ENCODE measurements at places on chromosomes 5 and 9.

DNA sequence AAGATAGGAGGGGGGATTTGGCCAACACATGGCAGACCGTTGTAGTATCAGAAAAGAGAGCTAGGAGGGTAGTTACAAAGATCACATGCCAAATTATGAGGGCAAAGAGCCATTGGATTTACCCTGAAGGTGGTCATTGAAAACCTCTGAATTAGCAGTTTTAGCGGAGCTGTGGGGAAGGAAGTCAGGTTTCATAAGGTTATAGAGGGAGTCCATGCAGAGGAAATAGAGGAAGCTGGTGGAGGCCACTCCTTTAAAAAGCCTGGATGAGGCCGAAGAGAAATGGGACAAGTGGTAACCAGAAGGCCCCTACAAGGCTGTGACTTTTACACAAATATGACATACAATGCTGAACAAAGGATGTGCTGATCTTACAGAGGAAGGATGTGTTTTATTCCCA lies 13.2 kb downstream of the DOCK8 start:
- DNase-seq = no peak

DNA sequence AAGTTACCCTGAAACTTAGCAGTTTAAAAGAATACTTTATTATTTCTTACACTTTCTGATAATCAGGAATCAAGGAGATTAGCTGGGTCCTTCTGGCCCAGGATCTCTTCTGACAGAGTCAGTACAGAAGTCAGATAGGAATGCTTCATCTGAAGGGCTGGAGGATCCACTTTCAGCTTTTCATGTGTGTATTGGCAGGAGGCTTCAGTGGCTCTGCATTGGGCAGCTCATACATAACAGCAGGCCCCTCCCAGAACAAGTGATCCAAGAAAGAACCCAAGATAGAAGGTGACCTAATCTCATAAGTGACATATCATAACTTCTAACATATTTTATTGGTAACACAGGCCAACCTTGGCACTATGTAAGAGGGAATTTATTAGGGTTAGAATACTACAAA lies 258.4 kb downstream of the HCN1 start:
- DNase-seq = no peak

GRCh38 chr5:57175551-57176309 lies 1.9 kb downstream of the GPBP1 start:
- peak; percentile 49 for DNase-seq

DNA sequence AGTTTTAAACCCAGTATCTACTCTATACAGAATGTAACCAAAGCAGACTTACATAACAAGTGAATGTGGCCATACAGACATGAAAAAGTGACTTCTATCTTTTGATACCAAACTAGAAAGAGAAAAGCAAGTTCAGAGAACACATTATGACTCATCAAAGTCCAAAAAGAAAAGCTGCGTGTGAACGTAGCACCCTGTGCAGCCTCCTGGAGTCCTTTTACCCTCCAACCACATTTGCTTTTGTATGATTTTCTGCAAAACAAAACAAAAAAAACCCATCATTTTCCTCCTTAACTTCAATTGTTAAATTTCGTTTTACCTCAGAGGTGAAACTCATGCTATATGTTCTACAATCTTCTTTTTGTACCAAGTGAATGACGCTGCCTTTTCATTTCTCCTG lies 2.8 kb upstream of the SMARCA2 start:
- no peak for DNase-seq

DNA sequence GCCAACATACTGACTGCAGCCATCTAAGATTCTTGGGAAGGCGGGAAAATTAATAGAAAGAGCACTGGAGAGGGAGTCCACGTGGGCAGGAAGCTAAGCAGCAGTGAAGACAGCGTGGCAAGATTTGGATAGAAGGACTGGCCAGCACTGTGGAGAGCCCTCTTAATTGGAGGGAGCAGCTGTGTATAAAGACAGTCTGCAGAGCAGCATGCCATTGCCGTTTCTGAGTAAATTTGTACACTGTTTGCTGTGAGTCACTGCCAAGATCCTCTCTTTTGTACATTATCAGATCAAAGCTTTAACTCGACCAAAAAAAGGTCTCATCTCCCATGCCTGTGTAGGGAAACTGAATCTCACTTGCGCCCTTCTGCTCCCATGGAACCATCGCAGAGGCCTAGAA lies 45.3 kb downstream of the INSYN2B start:
- DNase-seq = peak; percentile 28

- no peak for DNase-seq
Measured at GRCh38 chr5:6194906-6195612, 183.3 kb downstream of the MED10 start.

- DNase-seq = peak; percentile 80
Measured at GRCh38 chr5:81768935-81769452, 18.1 kb upstream of the SSBP2 start.

GRCh38 chr9:70411121-70411929 lies 3.1 kb downstream of the KLF9 start:
- peak; percentile 78 for DNase-seq

DNA sequence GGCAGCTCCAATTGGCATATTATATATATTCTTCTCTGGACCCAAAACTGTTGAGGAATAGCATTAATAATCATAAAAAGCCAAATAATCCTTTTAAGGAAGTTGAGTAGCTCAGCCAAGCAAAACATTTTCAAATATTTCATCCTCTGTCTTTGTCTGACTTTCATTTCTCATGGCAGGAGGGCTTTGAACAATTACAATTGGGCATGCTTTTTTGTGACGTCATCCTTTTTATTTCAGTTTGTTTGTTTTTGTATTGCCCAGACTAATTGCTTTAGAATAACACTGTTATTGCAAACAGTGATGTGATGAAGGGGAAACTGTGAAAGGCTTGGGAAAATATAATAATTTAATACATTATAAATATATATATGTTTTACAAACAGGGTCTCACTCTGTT lies 65.2 kb upstream of the MAP1B start:
- peak; percentile 22 for DNase-seq

DNA sequence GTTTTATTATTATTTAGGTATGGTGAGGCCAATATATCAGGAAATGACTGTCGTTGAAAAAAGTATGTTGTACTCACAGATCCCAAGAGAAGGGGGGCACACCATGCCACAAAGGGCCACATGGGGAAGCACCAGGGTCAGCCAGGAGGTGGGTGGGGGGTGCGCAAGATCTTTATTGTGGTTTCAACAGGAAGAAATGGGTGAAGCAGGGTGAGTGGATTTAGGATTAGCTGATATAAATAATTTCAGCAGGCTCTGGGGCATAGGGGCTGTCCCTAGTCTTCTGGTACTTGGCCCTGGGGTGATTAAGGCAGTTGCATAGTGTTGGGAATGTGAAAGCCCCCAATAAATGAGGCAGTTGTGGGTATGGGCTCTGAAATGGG lies 8.6 kb downstream of the PDCD1LG2 start:
- no peak for DNase-seq

- no peak for DNase-seq
Measured at GRCh38 chr5:134917070-134917815, 12.3 kb downstream of the PCBD2 start.

GRCh38 chr9:18596920-18597319 lies 123.0 kb downstream of the ADAMTSL1 start:
- DNase-seq = peak; percentile 34

- no peak for DNase-seq
Measured at GRCh38 chr5:131757830-131758519, 38.8 kb downstream of the FNIP1 start.

DNA sequence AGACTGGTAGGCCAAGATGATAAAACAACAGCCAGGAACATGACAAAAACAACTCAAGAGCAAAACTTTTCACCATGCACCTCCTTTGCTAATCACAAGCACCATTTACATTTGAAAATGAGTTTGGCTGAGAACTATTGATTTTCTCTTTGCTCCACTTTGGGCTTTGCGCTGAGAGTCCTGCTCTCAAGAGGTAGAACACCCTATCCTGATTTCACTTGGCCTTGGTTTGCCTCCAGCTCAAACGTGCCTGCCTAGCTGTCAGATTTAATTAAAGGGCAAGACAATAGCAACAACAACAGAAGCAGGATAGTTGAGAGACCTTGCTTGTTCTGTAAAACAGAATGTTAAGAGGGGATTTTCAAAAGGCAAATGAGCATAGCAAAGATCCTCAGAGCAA lies 128.2 kb upstream of the ASTN2 start:
- DNase-seq = no peak

DNA sequence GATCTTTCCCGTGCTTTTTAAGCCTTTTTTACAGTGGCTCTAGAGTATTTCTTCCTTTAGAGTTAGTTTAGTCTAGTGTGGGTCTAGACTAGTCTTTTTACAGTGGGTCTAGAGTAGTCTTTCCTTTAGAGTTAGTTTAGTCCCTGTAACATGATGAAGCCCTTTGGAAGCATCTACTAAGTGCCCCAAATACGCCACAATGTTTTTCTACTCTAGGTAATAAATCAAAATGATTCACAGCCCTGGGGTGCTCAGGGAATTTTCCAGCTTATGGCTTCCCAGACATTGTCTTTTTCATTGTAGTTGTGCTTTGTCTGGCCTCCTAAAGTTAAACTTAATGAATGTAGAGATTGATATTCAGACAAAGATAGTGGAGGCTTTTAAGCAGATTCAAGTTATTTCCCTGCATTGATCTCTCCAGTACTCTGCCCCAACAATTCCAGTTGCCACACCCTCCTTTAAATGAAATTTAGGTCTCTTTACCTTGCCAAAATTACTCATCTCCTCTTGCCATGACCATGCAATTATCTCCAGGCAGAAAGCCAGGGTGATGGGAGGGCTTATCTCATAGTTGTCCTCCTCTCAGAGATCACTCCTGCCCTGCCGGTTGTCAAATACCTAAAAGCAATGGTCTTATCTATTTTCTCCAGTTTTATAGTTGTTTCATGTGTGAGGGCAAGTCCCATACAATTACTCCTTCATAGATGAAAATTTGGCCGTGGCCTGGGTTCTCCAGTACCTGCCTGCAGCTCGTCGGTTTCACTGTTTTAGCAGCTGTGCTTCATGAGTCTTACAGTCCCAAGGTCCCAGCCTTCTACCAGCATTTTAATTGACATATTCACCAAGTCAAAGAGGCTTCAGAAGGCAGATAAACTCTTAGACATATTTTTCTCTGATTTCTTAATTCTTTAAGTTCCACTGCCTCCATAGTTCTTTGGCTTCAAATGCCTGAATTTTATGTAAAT lies 794.0 kb upstream of the COX7C start:
- no peak for DNase-seq

GRCh38 chr9:114247491-114247890 lies 75.4 kb upstream of the ORM1 start:
- no peak for DNase-seq

DNA sequence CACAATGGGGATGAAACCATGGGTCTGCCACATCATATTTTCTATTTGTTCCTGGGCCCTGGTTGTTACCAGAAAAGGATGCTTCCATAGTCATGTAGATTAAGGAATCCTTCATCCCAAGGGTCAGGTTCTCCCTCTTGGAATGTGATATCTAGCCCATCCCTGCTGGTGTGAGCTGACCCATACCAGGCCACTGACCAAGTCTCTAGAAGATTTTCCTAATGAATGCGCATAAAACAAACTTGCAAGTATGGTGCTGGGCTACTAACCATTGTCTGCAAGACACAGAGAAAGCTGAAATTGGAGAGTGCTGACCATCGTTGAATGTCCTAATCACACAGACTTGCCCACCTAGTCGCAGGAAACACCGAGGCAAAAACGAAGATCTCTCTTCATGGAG lies 972.6 kb downstream of the EFNA5 start:
- DNase-seq = no peak

DNA sequence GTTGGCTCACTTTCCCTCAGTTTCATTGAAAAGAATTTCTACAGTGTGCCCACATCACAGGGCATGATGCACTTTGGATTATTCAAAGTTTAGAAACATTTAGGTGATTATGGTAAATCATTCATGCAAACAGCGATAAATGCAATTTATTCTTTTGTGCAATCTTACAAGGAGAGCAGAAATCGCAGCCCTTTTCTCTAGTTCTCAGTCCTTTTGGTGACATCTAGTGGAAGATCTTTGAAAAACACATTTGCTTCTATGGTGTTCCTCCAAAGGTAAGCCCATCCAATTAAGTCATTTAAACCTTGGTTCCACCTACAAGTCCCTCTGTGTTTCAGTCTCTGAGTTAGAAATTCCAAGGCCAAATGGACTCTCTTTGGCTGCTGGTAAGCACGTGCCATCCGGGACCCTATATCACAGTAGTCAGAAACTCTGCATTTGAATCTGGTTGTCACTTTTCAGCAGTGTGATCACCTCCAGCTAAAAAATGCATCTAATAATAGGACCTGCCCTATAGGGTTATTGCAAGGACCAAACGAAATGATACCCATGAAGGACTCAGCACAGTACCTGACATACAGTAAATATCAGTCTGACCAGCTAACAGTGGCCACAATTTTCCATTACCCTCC lies 66.4 kb downstream of the MACROH2A1 start:
- DNase-seq = peak; percentile 92

DNA sequence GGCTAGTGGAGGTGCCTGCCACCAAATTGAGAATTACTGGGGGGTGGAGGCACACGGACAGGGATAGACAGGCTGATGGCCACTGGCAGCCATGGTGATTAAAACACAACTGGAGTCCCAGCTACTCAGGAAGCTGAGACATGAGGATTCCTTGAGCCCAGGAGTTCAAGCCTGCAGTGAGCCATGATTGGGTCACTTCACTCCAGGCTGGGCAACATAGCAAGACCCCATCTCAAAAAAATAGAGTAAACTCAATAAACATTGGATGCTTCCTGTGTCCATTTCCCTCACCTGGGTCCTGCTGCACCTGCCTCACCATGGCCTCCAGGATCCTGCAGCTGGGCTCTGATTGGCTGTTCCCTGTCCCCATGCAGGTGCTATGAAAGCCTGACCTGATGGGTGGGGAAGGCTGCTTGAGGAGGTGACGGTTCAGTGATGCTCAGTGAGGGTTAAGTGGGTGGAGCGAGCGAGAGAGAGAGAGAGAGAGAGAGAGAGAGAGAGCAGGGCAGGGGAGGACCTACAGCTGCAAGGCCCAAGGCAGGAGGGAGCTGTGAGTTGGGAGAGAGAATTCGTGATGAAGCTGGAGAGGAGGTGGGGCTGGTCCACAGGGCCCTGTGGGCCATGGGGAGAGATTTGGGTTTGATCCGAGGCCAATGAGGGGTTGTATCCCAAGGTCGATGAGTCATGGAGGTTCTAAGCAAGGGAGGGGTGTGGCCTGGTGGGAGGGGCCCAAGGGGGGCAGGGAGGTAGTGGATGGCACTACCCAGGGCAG lies 36.7 kb upstream of the FUBP3 start:
- DNase-seq = no peak

DNA sequence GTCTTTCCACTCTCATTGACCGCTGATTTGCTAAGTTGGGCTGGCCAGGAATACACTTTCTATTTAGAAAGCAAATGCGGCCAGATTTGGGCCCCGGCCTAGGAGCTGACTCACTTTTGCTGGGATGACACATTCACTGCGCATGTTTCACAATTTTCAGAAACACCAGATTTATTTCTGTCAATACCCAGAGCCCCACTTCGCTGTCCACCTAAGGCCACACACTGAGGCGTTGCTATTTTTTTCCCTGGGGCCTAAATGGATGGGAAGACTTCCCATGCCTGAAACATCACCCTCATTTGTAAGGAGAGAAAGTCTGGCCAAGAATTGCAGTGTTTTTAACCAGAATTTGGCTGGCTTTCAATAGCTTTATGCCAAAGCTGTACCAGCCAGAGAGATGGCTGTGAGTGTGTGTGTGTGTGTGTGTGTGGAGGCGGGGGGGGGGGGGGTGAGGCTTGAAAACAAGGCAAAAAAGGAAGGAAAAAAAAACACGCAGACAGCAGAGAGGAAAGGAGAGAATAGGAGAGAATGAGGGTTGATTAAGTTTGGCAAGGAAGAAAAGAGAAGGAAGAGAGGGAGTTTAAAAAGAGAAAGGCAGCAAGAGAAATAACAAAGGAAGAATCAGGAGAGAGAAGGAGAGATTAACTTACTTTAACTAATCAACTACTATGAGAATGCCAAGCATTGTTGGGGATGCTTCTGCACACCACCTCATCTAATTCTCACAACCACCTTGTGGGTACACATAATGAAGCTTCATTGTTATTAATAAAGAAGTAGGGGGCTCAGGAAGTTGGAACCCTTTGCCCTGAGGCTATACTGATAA lies 261.4 kb upstream of the KLF4 start:
- DNase-seq = peak; percentile 98

Data from adipocyte (in vitro differentiated cells).